Central memory CD8-positive, alpha-beta T cell (primary cell): ENCODE measurements at places on chromosomes 4 and X.

- DNase-seq = no peak
Observed at GRCh38 chr4:51842167-51842553, 793 bp upstream of the DCUN1D4 start.

DNA sequence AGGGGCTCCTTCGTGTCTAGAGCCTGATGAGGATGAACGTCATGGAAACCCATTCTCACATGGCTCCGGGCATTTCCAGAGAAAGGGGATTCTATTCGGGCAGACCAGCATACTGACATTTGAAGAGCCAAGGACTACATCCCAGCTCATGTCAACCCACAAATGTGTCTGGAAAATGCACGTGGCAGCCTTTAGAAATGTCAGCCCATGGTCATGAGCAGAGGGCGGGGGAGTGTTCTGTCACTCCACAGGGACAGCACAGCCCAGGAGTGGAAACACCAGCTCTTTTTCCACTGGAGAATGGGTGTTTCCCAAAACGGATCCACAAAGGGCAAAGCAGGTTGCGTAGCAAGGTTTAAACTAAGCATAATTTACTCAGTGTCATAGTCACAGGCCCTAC lies 207.0 kb downstream of the BCOR start:
- no peak for DNase-seq

GRCh38 chr4:96146686-96147085 lies 306.8 kb downstream of the PDHA2 start:
- no peak for DNase-seq

- no peak for DNase-seq
Observed at GRCh38 chrX:120664081-120664480, 34.2 kb upstream of the C1GALT1C1 start.

GRCh38 chrX:136250191-136251040 lies 784 bp downstream of the MAP7D3 start:
- DNase-seq = no peak

- DNase-seq = no peak
Observed at GRCh38 chrX:10135561-10136399, 21.0 kb upstream of the CLCN4 start.

- no peak for DNase-seq
Observed at GRCh38 chr4:169060391-169061091, 50.5 kb upstream of the CBR4 start.

GRCh38 chr4:1809754-1810502 lies 16.8 kb downstream of the FGFR3 start:
- peak; percentile 38 for DNase-seq
